CD4-positive, alpha-beta T cell treated with Interleukin-6 for 4 hours (primary cell): ENCODE measurements at places on chromosomes 5 and 9.

- no peak for DNase-seq
Observed at GRCh38 chr9:88759364-88759763, 224.4 kb downstream of the NXNL2 start.

DNA sequence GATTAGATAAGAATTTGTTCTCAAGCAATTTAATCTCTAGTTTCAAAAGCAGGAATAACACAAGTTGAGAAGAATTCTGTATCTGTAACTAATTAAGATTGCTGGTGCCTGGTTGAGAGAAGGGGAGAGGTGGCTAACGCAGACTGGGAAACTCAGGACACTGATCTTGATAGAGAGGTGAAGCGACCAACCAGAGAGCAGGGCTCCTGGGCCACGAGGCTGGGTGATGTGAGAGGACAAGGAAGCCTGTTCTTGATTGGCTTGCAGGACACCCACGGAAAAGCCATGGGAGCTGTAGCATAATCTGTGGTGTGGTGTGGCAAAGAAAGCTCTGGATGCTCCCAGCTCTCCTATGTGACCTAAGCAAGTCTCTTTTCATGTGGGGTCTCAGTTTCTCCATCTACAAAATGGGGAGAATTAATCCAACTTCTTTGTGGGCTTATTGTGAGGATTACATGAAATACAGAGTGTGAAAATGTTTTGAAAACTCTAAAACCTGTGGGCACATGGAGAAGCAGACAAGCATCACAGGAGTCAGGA, 594.1 kb upstream of the BRINP1 start:
- no peak for DNase-seq

DNA sequence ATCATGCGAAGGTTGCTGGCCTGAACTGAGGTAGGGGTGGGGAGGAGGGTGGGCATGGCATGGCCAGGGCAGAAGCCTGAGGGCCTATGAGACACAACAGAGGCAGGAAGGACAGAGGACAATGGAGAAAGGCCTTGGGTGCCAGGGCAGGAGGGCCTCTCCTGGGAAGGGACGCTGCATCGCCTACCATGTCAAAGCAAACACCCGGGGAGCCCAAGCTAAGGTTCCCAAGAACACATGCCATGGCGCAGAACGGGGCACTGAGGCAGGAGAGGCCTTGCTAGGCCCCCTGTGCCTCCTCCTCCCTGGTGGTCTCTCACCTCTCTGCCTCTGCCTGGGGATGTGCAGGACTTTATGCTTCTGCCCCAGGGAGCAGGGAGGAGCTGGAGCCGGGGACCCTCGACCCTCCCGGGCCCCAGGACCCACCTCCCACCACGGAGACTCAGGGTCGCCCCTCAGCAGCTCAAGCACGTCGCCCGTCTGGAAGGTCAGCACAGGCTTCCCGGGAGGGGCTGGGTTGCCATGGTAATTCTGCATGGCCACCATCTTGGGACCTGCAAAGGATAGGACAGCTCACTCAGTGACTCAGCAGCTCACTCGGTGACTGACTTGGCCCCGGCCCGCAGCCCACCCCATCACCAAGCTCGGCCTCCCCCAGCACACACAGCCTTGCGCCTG, 40.3 kb upstream of the SARDH start:
- no peak for DNase-seq

GRCh38 chr5:137607771-137608170, 108.6 kb upstream of the SPOCK1 start:
- no peak for DNase-seq

DNA sequence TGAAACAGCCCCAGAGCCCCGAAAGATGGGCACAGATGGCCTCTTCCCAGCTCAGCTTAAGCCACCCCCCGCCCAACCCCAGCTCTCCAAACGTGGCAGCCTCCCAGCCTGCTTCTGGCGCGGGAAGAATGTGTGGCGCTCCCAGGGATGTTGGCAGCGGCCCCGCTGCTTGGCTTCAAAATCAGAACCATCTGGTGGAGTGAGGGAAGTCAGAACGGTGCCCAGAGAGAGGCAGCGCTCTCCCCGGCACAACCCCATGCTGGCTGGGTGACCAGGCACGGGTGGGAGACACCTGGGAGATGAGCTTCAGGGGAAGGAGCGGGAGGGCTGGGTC, 72.7 kb upstream of the ORM1 start:
- DNase-seq, result no peak

- no peak for DNase-seq
Observed at GRCh38 chr5:62969409-62970120, 390.9 kb downstream of the LRRC70 start.

GRCh38 chr9:114924327-114924726, 6.1 kb downstream of the TNFSF8 start:
- DNase-seq, result no peak

DNA sequence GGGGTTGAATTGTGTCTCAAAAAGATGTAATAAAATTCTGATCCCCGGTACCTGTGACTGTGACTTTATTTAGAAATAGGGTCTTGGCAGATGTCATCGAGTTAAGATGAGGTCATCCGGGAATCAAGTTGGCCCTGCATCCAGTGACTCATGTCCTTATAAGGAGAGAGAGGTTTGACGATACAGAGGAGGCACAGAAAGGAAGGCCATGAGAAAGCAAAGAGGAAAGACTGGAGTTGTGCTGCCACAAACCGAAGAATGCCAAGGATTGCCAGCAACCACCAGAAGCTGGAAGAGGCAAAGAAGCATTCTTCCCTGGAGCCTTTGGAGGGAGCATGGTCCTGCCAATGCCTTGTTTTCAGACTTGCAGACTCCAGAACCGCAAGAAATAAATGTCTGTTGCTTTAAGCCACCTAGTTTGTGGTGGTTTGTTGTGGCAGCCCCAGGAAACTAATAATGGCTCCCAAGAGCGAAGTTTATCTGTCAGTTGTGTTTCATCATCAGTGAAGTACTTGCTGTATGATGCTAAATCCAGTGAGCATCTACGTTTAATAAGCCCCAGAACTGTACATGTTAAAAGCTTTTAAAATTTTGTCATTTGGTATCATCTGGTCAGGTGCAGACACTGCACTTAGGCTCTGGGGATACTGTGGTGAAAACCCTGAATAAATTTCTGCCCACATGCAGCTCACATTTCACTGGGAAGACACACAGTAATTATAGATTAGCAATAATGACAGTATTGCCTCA, 114.8 kb downstream of the TLE4 start:
- DNase-seq, result no peak

DNA sequence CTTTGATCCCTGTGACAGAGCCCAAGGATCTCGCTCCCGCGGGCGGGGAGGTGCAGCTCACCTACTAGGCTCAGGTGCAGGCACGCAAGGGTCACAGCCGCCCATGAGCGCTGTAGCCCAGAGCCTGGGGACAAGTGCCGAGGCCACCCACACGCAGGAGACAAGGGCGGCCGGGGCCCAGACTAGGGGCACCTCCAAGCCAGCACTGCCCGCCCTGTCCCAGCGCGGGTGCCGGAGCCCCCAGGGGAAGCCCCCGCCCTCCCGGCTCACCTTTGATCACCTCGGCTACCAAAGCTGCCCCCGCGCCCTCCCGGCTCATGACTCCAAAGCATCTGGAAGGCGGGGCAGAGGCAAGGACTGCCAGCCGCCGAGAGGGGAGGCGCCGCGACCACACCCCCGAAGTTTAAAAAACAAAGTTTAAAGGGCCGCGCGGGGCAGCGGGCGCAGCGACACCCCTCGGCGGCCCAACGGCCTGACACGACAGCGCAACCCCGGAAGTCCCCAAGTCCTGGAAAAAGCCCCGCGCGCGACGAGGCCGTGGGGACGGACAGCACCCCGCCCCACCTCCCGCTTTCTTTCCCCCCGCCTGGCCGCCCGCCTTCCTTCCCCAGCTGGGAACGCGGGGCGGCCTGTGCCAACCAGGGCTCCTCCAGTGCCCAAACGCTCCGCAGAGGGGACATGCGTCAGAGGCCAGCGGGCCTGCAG, 53.0 kb downstream of the CDC14B start:
- DNase-seq, result peak; percentile 85

GRCh38 chr5:56499491-56499890, 266.4 kb upstream of the ANKRD55 start:
- DNase-seq, result no peak

GRCh38 chr5:128613128-128613527, 75.1 kb upstream of the FBN2 start:
- no peak for DNase-seq

DNA sequence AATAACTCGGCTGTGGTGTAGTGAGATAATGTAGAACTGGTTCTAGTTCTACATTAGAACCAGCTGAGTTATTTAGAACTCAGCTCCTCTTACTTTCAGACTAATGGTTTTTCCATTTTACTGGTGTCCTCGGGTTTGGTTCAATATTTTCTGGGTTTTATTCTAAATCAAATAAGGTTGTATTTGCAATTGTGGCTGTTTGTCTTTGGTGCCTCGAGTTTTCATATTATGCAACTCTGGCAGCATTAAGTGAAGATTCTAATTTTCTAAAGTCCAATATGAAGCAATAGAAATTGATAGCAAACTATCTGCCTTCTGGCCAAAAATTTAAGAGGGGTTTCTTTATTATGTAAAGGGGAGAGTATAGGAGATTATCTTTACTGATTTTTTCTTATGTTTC, 19.0 kb downstream of the C6 start:
- DNase-seq, result no peak

GRCh38 chr9:113613815-113614413, 150.4 kb downstream of the RGS3 start:
- no peak for DNase-seq

DNA sequence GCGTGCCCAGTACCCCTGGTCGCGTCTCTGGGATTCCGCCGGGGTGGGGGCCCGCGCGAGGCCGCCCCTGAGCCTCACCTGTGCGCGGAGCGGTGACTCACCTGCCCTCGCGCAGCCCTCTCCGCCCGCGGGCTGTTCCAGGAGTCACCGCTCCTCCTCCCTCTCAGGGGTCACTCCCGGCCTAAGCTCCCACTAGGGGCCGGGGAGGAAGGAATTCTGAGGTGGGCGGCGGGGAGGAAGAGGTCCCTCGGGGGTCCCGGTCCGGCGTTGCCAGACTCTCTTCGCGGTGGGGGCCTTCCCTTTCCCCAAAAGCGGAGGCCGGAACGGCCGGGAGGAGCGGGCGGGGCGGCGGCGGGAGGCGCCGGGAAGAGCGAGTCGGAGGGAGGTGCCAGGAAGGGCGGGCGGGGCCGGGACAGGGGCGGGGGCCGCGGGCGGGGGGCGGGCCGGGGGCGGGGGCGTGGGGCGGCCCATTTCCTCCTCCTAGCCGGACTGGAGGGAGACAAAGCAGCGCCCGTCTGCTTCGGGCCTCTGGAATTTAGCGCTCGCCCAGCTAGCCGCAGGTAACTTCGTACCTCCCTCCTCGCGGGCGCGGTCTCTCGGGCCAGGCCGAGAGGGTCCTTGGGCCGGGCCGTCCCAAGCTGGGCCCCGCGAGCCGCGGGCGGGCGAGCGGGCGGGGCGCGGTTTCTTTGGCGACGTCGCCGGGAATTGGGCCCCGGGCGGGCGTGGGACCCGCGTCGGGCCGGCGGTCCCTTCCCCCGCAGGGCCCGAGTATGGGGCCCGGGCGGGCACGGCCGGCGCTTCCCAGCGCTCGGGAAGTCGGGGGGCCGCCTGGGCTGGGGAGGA, at the start of gene CTNNA1:
Gene CTNNA1 (plus strand): TSS at position 475 of the 843 bp plus-strand sequence. CDS start 28,500 bp downstream, outside the sequence.
- peak; percentile 73 for DNase-seq

DNA sequence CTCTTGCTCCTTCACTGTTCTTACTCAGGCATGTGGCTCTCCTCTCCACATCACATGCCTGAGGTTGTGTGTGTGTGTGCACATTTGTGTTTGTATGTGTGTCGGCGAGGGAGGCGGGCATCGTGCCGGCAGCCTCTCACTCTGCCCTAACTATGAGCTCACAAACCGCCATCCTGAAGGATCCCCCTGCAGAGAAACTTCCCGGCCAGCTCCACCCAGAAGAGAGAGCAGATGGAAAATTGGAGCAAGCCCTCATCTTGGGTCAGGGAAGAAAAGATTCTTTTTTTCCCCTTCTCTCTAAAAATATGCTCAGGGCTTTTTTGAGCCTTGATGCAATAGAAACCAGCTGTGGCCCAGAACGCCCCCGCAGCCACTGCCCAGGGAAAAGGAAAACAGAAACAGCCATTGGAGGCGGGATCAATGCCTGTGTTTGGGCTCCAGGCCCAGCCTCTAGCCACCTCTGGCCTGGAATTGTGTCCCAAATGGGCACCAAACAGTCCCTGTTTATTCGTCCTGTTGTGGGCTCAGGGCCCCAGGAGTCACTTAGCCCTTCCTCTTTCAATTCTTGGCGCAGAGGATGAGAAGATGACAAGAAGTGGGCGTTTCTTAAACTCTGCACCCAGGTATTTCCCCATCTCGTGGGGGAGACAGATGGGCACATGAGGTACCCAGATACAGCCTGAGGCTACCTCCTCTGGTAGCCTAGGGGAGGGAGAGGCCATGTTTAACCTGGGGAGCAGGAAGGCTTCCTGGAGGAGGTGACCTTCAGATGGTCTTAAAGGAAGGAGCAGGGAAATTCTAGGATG, 151.5 kb downstream of the RGS3 start:
- DNase-seq, result no peak

GRCh38 chr9:25282946-25283345, 395.3 kb downstream of the TUSC1 start:
- DNase-seq, result no peak

- DNase-seq, result no peak
Observed at GRCh38 chr9:106860721-106861639, 2.0 kb upstream of the ZNF462 start.

DNA sequence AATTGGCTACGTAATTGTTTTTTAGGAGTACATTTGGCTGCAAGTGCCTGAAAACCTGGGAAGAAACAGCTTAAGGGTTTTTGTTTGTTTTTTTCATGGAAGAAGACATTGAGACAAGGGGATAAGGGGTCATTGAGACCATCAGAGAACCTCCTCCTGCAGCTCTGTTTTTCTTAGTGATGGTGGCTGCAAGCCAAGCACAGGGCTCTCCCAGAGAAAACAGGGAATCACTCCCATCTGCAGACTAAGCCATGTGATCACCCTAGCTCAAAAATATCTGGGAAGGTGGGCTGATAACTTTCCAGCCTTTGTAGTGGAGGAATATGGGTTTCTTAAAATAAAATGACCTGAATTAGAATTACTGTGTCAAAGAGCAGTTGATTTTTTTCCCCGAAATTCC, 25.1 kb downstream of the PALM2AKAP2 start:
- no peak for DNase-seq

DNA sequence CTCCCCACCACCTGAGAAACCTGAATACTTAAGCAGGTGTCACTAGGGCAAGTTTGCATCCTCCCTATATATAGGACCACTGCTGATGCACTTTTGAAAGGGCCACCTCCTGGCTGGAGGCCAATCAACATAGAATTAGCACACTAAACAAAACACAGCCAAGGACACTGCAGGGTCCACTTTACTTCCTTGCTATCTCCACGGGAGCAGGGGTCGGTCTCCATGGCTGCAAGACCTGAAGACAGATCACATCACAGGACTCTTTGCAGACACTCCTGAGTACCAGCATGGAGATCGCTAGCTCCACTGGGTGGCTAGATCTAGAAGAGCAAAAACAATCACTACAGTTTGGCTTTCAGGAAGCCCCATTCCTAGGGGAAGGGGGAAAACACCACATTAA, 72.3 kb downstream of the C9orf153 start:
- DNase-seq, result no peak
